Endodermal cell (in vitro differentiated cells): ENCODE measurements at places on chromosomes 3 and 15. TPM values are rescaled to one million over a fixed set of nuclear protein-coding genes. Genes with fewer than 3 reads are reported as not detected.
A peak's percentile ranks its signal among the peaks of the same experiment; 100 is the strongest.

BFSP2 gene
- total RNA-seq, result not detected in 2 replicates

FYCO1 gene
- 9.1 and 11.3 TPM in 2 replicates for total RNA-seq

PARP14 gene
- total RNA-seq, result 14.5 to 21.4 TPM (median 19.1 TPM) in 3 replicates

BHLHE40 gene
- 2.6 to 232 TPM (median 2.8 TPM) in 3 replicates for total RNA-seq

DNA sequence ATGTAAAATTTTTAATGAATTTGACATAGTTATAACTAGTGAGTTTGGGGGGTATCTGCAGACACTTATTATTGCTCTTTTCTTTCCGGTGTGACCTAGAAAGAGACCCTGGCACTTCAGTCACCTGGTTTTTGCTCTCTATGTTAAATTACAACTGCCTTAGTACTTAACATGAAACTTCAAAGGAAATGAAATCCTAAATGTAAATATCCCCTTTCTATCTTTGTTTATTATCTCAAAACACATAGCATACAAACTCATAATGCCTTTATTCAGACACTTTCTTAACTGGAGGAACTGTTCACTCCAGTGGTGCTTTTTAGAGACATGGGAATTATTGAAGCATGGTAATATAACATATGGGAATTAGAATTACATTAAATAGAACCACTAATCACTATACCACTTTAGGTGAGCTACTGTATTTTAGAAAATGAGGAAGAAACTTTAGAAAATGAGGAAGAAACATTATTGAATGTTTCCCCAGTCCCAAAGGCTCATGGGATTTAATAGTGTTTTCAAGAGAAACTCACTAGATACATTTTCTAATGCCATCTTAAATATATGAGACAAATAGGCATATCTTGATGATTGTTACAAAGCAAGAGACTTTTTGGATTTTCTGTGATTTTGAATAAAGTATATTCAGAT is 119.5 kb upstream of the MLF1 start:
- no peak for DNase-seq
- H3K4me1 ChIP-seq, result peaks cover 5% of the 10 kb centered on the region
- no peaks in the 10 kb centered on the region for H3K36me3 ChIP-seq

- H3K27ac ChIP-seq, result no peak overlapping the region
- H3K4me3 ChIP-seq, result no peak overlapping the region
- no peaks in the 10 kb centered on the region for H3K27me3 ChIP-seq
- no peak for DNase-seq
- no peaks in the 10 kb centered on the region for H3K4me1 ChIP-seq
Measured at GRCh38 chr3:73215901-73216300, 154.4 kb downstream of the EBLN2 start.

DNA sequence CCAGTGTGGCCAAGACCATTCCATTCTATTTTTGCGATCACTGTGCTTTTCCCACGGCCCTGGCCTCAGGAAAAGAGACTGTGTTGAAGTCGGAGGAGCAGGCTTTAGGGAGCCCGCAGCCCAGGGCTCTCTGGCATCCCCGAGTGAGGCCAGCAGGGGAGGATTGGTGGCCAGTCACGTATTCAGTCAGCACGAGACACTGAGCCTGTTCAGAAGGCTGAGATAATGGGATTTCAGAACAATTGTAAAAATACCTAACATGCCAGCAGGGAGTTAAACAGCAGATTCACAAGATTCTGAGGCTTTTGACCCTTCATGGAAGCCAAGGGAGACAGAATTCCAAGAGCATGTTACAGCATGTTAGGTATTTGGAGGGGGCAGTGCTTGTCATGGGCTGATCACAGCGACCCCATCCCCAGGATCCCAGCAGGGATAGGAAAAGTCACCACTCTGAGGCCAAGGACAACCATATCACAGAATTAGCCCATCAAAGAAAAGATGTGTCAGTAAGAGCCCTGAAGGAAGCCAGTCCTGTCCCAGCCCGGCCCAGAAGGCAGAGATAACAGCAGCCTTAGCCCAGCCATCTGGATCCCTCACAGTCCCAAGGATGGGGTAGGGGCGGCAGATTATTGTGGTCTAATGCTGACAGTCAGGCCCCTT is 40.6 kb downstream of the AMOTL2 start:
- H3K36me3 ChIP-seq, result no peaks in the 10 kb centered on the region
- DNase-seq, result peak; percentile 91
- H3K27ac ChIP-seq, result peak overlapping the region; percentile 69
- H3K4me3 ChIP-seq, result peak overlapping the region; percentile 26
- H3K27me3 ChIP-seq, result no peaks in the 10 kb centered on the region
- peaks cover 41% of the 10 kb centered on the region for H3K4me1 ChIP-seq

- H3K27me3 ChIP-seq, result no peaks in the 10 kb centered on the region
- no peak overlapping the region for H3K27ac ChIP-seq
- no peak for DNase-seq
- H3K4me1 ChIP-seq, result no peaks in the 10 kb centered on the region
Measured at GRCh38 chr3:196356556-196356955, 18.4 kb upstream of the TM4SF19 start.

DNA sequence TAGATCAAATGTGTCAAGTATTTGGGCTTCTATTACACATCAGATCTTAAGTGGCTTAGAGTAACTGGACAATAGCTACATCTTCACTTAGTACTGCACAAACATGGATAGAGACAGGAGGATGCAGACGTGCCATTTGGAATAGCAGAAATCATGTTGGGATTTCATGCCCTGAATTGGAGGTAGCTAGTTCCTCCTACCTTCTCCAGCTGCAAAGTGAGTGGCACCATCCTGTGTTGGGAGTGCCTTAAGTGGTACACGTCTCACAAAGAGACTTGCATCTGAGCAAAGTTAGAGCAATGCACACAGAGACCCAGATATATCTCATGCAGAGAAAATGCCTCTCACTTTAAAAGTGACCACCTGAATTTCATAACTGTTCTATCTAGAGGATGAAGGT is 136.5 kb downstream of the SSR3 start:
- DNase-seq, result no peak
- no peaks in the 10 kb centered on the region for H3K4me1 ChIP-seq
- no peaks in the 10 kb centered on the region for H3K36me3 ChIP-seq
- H3K27ac ChIP-seq, result no peak overlapping the region
- no peaks in the 10 kb centered on the region for H3K27me3 ChIP-seq
